ENCODE measurements at places on chromosomes 3 and 15.

GRCh38 chr15:63035253-63035652 is 7.3 kb upstream of the TPM1 start:
- DNase-seq, result no peak

DNA sequence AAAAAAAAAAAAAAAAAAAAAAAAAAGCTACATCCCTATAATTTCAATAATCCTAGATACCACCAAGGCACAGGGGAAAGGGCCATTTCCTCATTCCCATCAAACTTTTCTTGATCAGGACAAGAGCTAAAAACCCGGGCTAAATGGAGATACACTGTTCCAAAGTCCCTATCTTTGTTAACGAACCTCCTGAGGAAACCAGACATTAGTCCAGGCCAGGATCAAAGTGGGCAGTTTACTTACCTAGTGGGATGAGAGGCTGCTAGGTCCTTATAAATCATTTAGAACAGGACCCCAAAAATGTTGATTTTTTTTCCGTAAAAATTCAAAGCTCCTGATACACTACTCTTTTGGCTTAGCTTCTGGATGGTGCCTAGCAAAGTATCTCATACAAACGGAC is 35.6 kb downstream of the UBR1 start:
- no peak for DNase-seq

DNA sequence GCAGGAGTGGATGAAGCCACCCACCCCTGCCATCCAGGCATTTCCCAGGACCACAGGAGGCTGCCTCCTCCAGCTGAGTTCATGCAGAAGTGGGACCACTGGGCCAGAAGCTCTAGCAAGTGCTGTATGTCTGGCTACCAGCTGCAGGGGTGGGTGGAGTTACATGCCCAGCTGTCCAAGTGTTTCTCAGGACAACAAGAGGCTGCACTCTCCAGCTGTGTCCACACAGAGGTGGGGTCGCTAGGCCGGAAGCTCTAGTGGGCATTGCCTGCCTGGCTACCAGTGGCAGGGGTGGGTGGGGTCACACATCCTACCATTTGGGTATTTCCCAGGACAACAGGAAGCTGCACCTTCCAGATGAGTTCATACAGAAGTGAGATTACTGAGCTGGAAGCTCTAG is 234.0 kb upstream of the PPP2R3A start:
- DNase-seq, result no peak

- DNase-seq, result no peak
Measured at GRCh38 chr3:109275702-109276293, 40.5 kb downstream of the DPPA2 start.

Data from CD4-positive, alpha-beta T cell treated with Interferon alpha-2 for 1 hour (primary cell).